ENCODE measurements at places on chromosomes 4 and X. TPM values are rescaled to one million over a fixed set of nuclear protein-coding genes. Genes with fewer than 3 reads are reported as not detected.

- DNase-seq: no peak
Observed at GRCh38 chrX:38882894-38883626, 81.8 kb downstream of the MID1IP1 start.

- no peak for DNase-seq
Observed at GRCh38 chr4:54567327-54567726, 90.4 kb upstream of the KIT start.

The MAGEA2 gene
- total RNA-seq: not detected

The PHEX gene
- total RNA-seq: 0.06 TPM

GRCh38 chr4:7150036-7150635 is 42.2 kb upstream of the SORCS2 start:
- no peak for DNase-seq

The ACE2 gene
- 6.2 TPM for total RNA-seq

The DCAF8L2 gene
- total RNA-seq: not detected

The TDO2 gene
- 0.36 TPM for total RNA-seq

All from omental fat pad (tissue), 4 donors.